ENCODE measurements at places on chromosomes 12 and 14. TPM values are rescaled to one million over a fixed set of nuclear protein-coding genes. Genes with fewer than 3 reads are reported as not detected.

GRCh38 chr14:56745097-56745496, 65.2 kb downstream of the OTX2 start:
- no peak for DNase-seq

- DNase-seq, result no peak
These were observed 33.5 kb upstream of the CHST11 start for GRCh38 chr12:104423273-104423672.

- no peak for DNase-seq
These were observed 72.6 kb upstream of the NCOR2 start for GRCh38 chr12:124640056-124640455.

GRCh38 chr14:22849212-22849819, 12.9 kb downstream of the MMP14 start:
- no peak for DNase-seq

DNA sequence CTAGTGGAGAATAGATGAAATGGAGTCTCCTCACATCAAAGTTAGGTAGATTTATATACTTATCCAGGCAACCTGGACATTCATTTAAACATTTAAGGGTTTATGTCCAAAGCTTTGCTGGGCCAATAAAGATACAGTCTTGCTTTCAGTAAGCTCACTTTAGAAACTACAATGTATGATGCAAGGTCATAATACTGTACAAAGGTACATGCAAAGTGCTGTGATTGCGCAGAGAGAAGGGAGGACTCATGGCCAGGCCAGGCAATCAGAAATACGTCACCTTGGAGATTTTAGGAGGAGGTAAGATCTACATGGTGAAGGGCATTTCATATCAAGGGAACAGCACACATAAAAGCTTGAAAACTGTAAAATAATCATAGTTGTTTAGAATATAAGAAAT, 113.6 kb downstream of the FGD4 start:
- no peak for DNase-seq

GRCh38 chr14:85604714-85605113, 74.8 kb downstream of the FLRT2 start:
- no peak for DNase-seq

GRCh38 chr12:55707219-55707671, 459 bp downstream of the ITGA7 start:
- DNase-seq, result no peak

- DNase-seq, result no peak
These were observed 57.0 kb downstream of the OTOGL start for GRCh38 chr12:80156306-80156705.

TCL1B gene
- not detected for total RNA-seq

FAM181A gene
- not detected for total RNA-seq
